Effector memory CD8-positive, alpha-beta T cell (primary cell): ENCODE measurements at places on chromosomes 12 and 14.

DNA sequence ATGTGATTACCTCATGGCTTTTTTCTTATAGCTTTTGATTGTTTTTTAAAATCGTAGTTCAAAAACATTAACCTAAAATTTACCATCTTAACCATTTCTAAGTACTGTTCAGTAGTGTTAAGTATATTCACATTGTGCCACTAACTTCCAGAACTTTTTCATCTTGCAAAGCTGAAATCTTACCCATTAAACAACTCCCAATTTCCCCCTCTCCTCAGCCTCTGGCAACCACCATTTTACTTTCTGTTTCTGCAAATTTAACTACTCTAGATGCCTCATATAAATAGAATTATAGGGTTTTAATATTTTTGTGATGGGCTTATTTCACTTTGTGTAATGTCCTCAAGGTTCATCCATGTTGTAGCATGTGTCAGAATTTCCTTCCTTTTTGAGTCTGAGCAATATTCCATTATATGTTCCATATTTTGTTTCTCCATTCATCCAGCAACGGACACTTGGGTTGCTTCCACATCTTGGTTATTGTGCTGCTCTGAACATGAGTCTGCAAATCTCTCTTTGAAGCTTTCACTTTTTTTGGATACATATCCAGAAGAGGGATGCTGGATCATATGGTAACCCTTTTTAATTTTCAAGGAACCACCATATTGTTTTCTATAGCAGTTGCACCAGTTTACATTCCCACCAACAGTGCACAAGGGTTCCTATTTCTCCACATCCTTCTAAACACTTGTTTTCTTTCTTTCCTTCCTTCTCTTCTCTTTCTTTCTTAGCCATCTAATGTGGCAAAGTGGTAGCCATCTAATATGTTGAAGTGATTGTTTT, 5.0 kb downstream of the HIF1A start:
- no peaks in the 10 kb centered on the region for H3K27me3 ChIP-seq
- H3K4me1 ChIP-seq = peaks cover 23% of the 10 kb centered on the region
- H3K4me3 ChIP-seq = peak overlapping the region; percentile 98
- no peak for DNase-seq
- H3K36me3 ChIP-seq = peaks cover 10% of the 10 kb centered on the region

- H3K27me3 ChIP-seq = no peaks in the 10 kb centered on the region
- H3K36me3 ChIP-seq = peaks cover 7% of the 10 kb centered on the region
- H3K27ac ChIP-seq = no peak overlapping the region
- peaks cover 5% of the 10 kb centered on the region for H3K4me1 ChIP-seq
- no peak overlapping the region for H3K4me3 ChIP-seq
These were observed 45.9 kb downstream of the PPP1R13B start for GRCh38 chr14:103801459-103801858.

GRCh38 chr12:96211988-96212387, 17.8 kb downstream of the ELK3 start:
- H3K4me3 ChIP-seq = peak overlapping the region; percentile 63
- no peak for DNase-seq
- H3K4me1 ChIP-seq = peaks cover 55% of the 10 kb centered on the region
- peaks cover 38% of the 10 kb centered on the region for H3K36me3 ChIP-seq
- H3K27ac ChIP-seq = peak overlapping the region; percentile 46
- H3K27me3 ChIP-seq = no peaks in the 10 kb centered on the region

- DNase-seq = no peak
- peak overlapping the region; percentile 65 for H3K27ac ChIP-seq
- H3K27me3 ChIP-seq = no peaks in the 10 kb centered on the region
These were observed 1.6 kb upstream of the INF2 start for GRCh38 chr14:104687601-104688504.

DNA sequence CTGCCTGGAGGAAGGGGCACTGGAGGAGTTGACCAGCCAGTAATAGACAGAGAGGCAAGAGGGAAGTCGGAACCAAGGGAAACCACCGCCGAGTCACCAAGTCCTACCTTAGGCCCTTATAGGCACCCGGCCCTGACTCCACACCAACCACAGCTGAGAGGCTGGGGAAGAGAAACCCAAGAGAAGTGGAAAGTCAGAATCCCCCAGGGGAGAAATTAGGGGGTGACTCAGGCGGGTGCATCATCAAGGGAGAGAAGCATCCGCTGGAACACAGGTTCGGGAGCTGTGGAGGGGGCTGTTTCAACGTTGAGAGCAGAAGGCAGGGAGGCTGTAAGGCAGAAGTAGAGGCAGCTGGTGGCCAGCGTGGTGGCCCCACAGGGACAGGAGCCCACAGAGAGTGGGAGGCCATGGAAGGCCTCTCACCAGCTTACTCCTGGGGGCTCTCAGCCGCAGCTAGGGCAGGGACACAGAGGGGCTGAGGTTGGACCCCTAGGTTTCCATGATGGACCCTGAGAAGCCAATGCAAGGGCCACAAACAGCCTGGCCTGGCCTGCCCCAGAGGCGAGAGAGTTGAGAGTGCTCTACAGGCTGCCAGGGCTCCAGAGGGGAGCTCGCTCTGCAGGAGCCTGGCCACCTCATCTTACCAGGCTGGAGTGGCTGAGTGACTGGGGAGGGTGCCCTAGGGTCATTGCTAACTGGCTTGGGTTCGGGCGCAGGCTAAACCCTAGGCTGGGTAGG, 1.4 kb upstream of the TRMT61A start:
- peak overlapping the region; percentile 91 for H3K4me3 ChIP-seq
- H3K36me3 ChIP-seq = peaks cover 24% of the 10 kb centered on the region
- peak overlapping the region; percentile 66 for H3K27ac ChIP-seq

DNA sequence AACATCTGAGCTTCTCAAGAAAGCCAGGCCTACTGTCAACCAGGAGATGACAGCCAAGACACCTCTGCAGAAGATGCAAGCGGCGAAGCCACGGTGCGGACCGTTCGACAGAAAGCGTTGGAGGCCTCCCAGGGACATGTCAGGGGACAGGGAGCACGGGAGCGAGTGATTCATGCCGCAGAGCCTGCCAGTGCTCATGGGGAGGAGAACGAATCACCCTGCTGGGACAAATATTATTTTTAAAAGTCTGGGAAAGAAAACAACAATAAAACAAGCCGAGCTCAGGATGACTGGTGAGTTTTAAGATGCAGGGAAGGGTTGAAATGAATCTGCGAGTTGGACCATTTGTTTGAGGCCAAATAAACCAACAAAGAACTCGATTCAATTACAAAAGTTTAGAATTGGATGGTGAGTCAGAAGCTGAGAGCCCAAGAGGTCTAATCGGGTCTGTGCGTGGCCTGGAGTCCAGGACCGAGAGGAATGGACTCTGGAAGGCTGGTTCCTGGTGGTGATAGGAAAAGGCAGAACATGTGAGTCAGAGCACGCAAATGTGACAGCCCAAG, 91.0 kb downstream of the RBM19 start:
- H3K27me3 ChIP-seq = no peaks in the 10 kb centered on the region
- no peak overlapping the region for H3K4me3 ChIP-seq
- no peak overlapping the region for H3K27ac ChIP-seq
- H3K36me3 ChIP-seq = peaks cover 8% of the 10 kb centered on the region

GRCh38 chr12:111937429-111937828, 75.5 kb downstream of the TMEM116 start:
- H3K4me3 ChIP-seq = no peak overlapping the region
- no peaks in the 10 kb centered on the region for H3K27me3 ChIP-seq
- H3K4me1 ChIP-seq = no peaks in the 10 kb centered on the region
- no peak for DNase-seq
- H3K27ac ChIP-seq = no peak overlapping the region

DNA sequence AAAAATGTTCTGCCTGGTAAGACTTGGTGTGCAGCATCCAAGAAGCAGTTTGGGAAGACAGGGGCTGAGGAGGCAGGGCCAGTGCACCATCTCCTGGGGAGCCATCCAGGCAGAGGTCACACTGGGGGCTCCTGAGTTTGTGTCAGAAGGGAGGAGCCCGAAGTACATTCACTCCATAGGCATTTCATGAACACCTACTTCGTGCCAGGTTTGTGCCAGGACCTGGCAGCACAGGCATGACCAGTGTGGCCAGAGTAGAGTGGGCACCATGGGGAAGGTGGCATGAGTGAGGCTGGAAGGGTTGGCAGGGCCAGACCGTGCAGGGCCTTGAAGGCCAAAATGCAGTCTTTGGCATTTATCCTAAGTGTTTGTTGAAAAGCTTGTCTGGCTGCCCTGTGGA, 86.5 kb upstream of the RIN3 start:
- no peak overlapping the region for H3K27ac ChIP-seq
- DNase-seq = no peak
- H3K27me3 ChIP-seq = no peaks in the 10 kb centered on the region
- H3K36me3 ChIP-seq = peaks cover 3% of the 10 kb centered on the region

DNA sequence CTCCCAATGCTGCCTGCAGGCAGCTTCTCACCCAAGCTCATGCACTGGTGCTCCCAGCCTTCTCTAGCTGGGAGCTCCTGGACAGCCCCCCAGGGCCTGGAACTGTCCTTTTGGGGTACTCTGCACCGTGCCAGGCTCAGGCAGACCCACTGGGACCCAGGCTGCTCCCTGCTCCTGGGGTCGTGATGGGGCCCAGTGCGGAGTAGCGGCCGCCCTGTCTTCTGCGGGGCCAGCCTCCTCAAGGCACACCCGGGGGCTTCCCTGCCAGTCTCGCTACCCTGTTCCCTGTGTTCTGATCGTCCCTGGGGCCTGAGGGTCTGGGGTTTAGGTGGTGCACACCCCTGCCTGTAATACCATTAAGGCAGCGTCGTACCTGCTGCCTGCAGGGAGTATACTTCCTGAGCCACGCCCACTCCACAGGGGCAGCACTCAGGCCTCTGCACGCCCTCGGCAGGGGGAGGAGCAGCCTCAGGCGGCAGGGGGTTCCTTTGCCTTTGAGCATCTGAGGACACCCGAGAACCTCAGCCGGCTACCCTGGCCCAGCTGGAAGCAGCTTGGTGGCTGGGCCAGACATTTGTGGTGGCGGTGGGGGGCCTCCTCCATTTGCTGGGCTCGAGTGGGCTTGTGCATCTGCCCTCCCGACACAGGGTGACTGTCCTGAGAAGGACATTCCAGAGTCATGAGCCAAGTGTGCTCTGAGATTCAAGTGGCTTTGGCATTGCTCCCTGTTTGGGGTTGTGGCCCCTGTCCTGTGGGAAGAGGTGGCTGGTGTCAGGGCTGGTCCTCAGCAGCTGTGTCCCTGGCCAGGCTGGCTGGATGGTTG, 9.2 kb upstream of the CRIP2 start:
- DNase-seq = no peak
- no peaks in the 10 kb centered on the region for H3K4me1 ChIP-seq
- no peaks in the 10 kb centered on the region for H3K27me3 ChIP-seq
- H3K27ac ChIP-seq = no peak overlapping the region
- no peak overlapping the region for H3K4me3 ChIP-seq

DNA sequence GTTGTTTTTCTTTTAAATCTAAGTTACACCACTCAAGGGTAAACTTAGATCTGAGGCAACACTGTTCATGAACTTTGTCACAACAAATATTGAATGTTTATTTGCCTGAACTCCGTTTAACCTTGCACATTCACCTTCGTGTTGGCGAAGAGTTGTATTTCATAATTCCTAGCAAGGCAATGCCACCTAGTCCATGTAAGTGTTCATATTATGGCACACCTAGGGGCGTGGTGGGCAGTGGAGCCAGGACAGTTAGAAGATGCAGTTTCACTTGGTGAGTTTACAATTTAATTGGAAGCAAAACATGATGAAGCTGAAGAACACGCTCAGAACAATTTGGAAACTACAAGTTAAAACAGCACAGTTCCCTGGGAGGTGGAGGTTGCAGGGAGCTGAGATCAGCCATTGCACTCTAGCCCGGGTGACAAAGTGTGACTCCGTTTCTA, 30.4 kb upstream of the GNPNAT1 start:
- no peak overlapping the region for H3K4me3 ChIP-seq
- H3K27me3 ChIP-seq = peaks cover 5% of the 10 kb centered on the region
- H3K27ac ChIP-seq = no peak overlapping the region

- no peaks in the 10 kb centered on the region for H3K27me3 ChIP-seq
- no peak overlapping the region for H3K4me3 ChIP-seq
- DNase-seq = no peak
- H3K27ac ChIP-seq = no peak overlapping the region
- H3K4me1 ChIP-seq = peaks cover 1% of the 10 kb centered on the region
These were observed 53.1 kb upstream of the NAP1L1 start for GRCh38 chr12:76137606-76138005.

GRCh38 chr12:26493656-26494055, 298.3 kb downstream of the SSPN start:
- no peak overlapping the region for H3K27ac ChIP-seq
- H3K4me1 ChIP-seq = no peaks in the 10 kb centered on the region
- no peak overlapping the region for H3K4me3 ChIP-seq
- H3K27me3 ChIP-seq = no peaks in the 10 kb centered on the region
- H3K36me3 ChIP-seq = peaks cover 8% of the 10 kb centered on the region

DNA sequence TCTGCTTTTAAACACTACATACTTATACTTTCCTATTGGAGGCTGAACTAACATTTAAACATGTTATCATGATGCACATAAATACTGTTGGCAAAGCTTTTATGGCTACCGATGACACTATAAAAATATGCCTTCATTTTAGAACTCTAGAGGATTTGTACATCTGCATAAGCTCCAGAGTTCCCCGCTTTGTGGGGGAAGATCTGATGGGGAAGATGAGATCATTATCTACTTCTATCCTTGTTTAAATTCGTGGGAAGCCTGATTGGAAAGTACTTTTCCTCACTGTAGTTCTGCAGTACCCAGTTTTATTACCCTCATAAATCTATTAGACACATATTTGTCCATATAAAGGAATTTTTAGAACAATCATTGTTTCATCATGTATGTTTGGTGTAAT, 299.6 kb upstream of the ATP2B1 start:
- peaks cover 10% of the 10 kb centered on the region for H3K4me1 ChIP-seq
- no peak overlapping the region for H3K27ac ChIP-seq
- DNase-seq = no peak
- H3K4me3 ChIP-seq = no peak overlapping the region

- no peak overlapping the region for H3K4me3 ChIP-seq
- no peak for DNase-seq
- no peaks in the 10 kb centered on the region for H3K4me1 ChIP-seq
- H3K27me3 ChIP-seq = no peaks in the 10 kb centered on the region
These were observed 31.5 kb downstream of the TTC7B start for GRCh38 chr14:90784621-90785270.

- no peak overlapping the region for H3K27ac ChIP-seq
- H3K36me3 ChIP-seq = no peaks in the 10 kb centered on the region
- no peaks in the 10 kb centered on the region for H3K27me3 ChIP-seq
- no peaks in the 10 kb centered on the region for H3K4me1 ChIP-seq
- DNase-seq = no peak
- no peak overlapping the region for H3K4me3 ChIP-seq
These were observed 360.4 kb upstream of the GARIN6 start for GRCh38 chr12:99287136-99287535.

DNA sequence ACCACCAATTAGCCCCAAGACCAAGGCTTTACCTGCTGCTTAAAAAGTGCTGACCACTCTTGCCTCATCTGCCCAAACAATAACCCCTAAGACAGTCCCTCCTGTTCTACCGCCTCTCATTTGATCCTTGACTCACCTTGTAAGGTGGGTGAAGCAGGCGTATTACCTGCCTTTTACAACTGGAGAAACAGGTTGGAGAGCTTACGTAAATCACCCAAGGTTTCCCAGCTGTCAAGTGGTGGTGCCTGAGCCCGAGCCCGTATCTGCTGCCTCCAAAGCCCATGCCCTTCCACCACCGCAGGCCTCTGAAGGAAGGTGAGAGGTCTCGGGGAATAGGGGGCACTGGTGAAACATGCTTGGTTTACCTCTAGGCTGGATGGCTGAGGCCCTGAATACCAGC, 36.6 kb downstream of the MAX start:
- H3K36me3 ChIP-seq = peaks cover 42% of the 10 kb centered on the region
- no peak overlapping the region for H3K27ac ChIP-seq
- no peaks in the 10 kb centered on the region for H3K4me1 ChIP-seq
- DNase-seq = no peak
